Activated CD4-positive, alpha-beta T cell treated with anti-CD3 and anti-CD28 coated beads, Interleukin-2, amount 10 ng/mL, durations not matched to agents 24 days and 14 days (primary cell): ENCODE measurements at places on chromosomes 12 and 14. TPM values are rescaled to one million over a fixed set of nuclear protein-coding genes. Genes with fewer than 3 reads are reported as not detected.
A peak's percentile ranks its signal among the peaks of the same experiment; 100 is the strongest.

GRCh38 chr14:77730976-77731497, 23.1 kb downstream of the SLIRP start:
- DNase-seq = no peak

DNA sequence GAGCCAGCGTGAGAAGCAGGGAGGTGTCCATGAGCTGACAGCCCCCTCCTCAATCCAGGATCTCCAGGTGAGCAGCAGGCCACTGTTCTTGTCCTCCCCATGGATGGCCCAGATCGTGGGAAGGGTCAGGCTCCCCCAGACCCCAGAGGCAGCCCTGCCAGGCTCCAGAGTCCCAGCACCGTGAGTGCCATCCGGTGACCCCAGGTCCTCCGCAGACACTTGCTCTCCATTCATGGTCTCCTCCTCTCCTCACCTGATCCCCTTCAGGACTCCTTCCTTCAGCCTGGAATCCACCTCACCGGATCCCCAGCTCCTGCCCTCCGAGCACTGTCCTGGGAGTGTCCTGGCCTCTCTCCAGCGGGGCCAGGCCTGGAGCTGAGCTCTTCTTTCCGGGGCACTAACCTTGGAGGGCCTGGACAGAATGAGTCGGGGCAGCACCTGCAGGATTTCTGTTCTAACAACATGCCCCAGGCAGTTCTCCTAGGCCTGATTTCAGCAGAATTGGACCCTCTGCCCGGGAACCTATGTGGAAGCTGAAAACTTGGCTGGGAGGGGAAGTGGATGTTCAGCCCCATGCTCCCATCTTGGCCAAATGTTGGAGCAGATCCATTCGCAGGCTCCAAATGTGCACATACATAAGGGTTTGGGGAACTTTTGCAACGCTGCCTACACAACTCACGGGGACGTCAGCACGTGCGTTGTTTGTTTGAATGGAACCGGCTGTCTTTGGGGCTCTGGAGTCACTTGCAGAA, 341.6 kb upstream of the SFSWAP start:
- DNase-seq = no peak

GRCh38 chr12:55705782-55706402, 1.8 kb downstream of the ITGA7 start:
- no peak for DNase-seq

DNA sequence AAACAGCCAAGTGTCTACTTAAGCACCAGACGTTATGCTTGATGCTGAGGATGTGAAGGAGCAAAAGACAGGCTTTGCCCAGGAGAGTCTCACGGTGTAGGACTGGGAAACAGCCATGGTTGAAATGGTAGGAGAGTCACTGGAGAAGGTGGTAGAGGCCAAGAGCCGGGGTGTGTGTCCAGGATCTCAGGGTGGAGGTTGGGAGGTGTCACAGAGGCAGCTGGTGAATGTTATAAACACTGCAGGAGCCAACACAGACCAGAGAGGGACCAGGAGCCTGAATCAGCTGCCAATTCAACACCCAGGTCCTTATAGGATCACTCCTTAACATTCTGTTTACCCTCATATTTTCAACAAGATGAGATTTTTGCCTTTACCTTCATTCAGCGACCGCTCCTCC, 7.5 kb downstream of the NID2 start:
- no peak for DNase-seq

GRCh38 chr12:73699318-73699717, 838.3 kb upstream of the ATXN7L3B start:
- no peak for DNase-seq

GRCh38 chr14:98099527-98099926, 1172.5 kb downstream of the BCL11B start:
- DNase-seq = no peak

DNA sequence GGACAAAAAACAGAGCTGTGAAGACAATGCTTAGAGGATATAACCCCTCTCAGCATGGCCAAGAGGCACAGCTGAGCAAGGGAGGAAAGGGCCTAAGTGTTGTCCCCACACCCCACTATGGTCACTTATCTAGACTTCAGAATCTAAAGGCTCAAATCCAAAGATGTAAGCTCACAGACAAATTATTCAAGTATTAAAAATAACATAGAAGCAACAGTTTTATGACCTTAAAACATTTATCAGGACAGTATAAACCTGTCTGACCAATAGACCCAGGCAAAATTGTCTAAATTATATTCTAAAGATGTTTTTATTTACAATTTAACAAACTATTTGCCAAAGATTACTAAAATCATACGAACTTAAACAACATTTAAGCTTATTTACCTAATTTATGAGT, 28.1 kb upstream of the PRICKLE1 start:
- DNase-seq = no peak

- peak; percentile 85 for DNase-seq
These were observed 5.3 kb upstream of the UBC start for GRCh38 chr12:124919521-124920352.

DNA sequence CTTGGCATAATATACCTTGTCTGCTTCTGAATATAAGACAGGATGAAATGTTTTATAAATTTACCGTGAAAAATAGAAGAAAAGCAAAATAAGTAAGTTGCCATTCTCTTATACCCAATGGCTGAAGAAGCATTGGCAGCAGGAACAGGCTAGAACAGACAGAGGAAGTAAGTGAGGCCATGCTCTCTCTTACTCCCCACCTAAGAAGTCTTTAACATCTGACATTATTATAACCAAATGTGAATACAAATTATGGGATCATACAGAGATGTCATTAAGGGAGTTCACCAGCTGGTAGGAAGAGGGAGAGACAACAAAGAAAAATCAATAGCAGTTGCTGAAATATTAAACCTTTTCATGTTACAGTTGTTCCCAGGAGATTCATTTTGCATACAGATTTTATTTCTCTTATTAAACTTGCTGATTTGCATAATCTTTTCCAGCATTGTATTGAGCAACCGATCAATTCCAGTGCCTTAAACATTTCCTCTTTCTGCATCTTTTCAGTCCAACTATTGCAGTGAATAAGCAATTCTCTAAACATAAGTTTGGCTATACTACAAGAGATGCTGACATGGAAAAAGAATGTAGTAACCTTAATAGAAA, 270.6 kb downstream of the SLC6A15 start:
- no peak for DNase-seq

- DNase-seq = no peak
These were observed 369.6 kb downstream of the DPF3 start for GRCh38 chr14:72524295-72524629.

GRCh38 chr12:11854011-11854499, 204.6 kb downstream of the ETV6 start:
- no peak for DNase-seq

GRCh38 chr14:94659901-94660300, 47.7 kb downstream of the SERPINA3 start:
- DNase-seq = no peak

DNA sequence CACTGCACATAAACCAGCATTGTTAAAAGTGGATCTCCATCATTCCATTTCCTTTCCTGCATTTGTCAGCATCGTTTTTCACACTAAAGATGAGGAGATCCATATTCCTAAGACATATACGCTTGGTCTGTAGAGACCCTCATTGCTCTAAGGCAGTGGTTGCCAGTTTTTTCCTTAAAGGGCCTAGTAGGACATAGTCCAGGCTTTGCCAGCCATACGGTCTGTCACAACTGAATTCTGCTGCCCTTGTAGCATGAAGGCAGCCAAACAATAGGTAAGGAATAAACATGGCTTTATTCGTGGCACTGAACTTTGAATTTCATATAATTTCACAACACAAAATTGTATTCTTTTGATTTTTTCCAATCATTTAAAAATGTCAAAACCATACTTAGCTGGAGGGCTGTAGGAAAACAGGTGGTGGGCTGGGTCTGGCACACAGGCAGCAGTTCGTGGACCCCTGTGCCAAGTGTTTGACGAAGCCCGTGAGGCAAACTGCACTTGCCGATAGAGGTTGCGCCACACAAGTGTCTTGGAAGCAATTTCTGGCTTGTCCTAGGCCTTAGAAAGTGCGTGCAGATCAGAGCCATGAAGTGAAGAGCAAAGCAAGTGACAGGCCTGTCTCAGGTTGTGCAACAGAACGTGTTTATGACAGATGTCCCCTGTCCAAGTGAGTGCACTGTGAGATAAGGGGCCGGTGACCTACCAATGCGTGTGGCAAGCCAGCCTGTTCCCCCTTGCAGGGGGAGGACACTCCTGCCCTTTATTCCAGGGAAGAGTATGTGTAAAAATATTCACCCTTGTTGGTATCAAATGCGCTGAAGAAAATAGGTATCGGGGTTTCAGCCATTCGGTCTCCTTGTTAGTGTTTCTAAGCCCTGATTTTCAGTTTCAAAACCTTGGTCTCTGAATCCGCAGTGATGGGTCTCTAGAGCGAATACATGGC, 916 bp upstream of the CHPT1 start:
- DNase-seq = no peak

- no peak for DNase-seq
These were observed 52.5 kb upstream of the DDX11 start for GRCh38 chr12:31021181-31021580.

- peak; percentile 74 for DNase-seq
These were observed 28.1 kb upstream of the WNK1 start for GRCh38 chr12:724194-724855.

DNA sequence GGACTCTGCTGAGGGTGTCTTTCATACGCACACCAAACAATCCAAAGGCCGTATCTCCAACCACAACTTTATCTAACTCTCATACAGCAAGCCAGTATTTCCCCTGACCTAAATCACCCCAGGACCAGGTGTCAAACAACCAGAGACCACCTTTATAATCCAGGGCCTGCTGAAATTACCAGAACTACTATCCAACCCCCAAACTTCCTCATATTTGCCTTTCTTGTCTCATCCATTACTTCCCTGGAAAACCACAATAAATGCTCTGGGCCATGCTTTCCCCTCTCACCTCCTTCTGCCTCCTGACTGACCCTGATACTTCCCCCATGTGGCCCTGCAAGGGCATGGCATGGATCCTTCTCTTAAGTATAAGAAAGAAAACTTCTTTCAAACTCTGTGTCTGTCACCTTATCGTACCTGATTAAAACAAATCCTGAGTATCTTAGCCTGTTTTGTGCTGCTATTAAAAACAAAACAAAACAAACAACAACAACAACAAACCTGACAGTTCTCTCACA, 44.7 kb upstream of the CRACR2A start:
- no peak for DNase-seq

DNA sequence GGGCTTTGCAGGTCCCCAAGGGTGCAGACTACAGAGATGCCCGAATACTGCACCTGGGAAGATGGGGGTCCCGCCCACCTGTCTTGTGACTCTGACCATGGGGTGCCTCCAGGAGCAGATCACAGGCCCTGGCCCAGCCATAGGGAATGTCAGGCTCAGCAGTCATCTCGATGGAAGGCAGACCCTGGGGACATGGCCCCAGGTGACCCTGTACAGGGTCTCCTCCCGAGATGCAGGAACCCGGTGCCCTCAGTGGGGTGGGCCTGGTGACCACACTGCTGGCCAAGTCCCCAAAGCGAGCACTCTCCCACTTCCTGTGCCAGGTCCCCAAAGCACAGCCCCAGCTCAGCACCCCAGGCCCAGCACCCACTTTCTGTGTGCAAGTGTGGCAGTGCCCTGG, 903.7 kb upstream of the USP15 start:
- no peak for DNase-seq

DNA sequence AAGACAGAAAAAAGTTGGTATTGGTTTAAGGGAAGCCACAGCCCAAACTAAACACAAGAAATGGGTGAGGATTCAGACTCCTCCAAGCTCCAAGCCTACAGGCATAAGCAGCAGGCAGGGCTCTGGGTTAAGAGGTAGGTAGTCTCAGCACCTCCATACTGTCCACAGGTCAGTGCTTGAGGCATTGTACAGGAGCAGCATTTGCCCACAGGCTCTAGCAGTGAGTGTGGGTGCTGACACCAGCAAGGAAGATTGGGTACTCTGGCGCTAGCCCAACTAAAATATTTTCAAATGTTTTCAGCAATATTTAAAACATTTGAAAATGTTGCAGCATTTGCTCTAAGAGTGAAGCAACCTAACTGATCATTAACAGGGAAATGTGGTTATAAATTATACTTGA, 33.1 kb downstream of the FERMT2 start:
- DNase-seq = peak; percentile 60

DNA sequence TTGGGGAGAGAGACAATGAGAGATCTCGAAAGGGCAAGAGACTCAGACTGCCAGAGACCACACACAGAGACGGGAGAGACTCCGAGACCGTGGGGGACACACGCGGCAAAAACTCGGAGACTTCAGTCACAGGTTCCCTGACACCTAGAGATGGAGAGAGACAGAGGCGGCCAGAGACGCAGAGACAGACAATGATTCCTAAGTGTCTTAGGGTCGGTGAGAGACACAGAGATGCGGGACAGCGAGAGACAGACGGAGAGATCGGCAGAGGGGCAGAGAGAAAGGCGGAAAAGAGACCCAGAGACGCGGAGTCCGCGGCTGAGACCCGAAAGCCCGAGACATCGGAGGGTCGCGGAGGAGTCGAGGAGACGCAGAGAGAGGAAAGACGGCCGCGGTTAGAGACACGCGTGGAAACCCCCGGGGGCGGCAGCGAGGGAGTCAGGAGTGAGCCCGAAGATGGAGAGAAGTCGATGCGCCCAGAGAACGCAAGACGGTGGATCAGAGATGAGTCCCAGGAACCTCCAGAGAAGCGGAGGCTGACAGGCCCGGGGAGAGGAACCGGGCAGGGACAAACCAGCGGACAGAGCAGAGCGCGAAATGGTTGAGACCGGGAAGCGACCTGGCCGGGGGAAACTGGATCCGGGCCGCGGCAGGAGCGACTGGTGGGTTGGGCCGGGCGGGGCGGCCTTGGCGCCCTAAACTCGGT, 7.8 kb downstream of the LHX5 start:
- no peak for DNase-seq

DNA sequence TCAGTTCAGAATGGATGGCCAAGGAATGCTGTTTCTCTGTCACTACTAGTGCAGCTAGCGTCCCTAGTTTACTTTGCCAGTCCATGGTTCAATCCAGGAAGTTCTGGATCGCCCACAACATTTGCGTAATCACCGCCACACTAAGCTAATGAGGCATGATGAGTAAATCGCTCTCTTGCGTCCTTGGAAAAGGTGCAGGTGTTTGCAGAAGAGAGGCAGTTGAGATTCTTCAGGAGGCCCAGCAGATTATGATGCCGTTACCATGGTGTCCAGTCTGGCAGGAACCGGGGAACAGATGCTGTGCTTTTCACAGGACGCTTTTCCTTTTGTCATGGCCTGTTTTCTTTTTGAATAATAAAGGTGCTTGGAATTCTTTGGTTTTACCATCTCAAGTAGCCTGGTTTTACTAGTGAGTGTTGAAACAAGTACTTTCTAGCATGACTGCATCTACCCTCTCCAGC, 9.0 kb downstream of the TPH2 start:
- DNase-seq = no peak

GRCh38 chr14:94853920-94854319, 84.0 kb upstream of the GSC start:
- no peak for DNase-seq

The LBHD2 gene
- total RNA-seq = not detected in 2 replicates

The SIX4 gene
- total RNA-seq = 0.23 and 0.52 TPM in 2 replicates

The TTC9 gene
- 4.8 and 5.8 TPM in 2 replicates for total RNA-seq

The PLBD2 gene
- 16.0 and 16.3 TPM in 2 replicates for total RNA-seq

The CLEC7A gene
- not detected in 2 replicates for total RNA-seq

The ANKS1B gene
- 1.3 and 1.5 TPM in 2 replicates for total RNA-seq

The ESPL1 gene
- 71.8 and 76.7 TPM in 2 replicates for total RNA-seq

The CDK2 gene
- 108 and 110 TPM in 2 replicates for total RNA-seq

The HOXC6 gene
- total RNA-seq = not detected in 2 replicates

The SLC25A47 gene
- total RNA-seq = not detected in 2 replicates
